T follicular helper cell (primary cell): ENCODE measurements at places on chromosomes 13 and 19.

DNA sequence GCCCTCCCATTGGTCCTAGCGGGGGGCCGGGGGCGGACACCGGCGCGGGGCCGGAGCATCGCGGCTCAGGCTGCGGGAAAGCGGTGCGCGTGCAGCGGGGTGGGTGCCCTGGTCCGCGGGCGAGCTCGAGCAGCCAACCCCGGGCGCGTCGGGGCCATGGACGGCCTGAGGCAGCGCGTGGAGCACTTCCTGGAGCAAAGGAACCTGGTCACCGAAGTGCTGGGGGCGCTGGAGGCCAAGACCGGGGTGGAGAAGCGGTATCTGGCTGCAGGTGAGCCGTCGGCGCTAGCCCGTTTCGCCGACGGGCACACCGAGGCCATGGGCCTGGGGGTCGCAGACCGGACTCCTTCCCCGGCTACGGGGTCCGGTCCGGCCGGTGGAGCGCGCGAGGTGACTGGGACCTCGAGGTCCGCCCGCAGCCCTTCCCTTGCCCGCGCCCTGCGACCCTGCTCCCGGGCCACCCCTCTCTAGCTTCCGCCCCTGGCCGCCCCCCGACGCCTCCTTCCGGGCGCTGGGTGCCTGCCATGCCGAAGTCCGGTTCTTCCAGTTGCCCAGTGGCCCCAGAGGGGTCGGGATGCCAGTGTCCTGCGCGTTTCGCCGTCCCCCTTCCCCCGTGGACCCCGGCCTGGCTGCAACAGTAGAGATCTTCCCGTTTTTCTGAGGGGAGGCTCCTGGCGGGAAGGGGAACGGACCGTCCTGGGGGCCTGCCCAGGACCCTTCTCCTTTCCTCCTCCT lies at the start of gene REEP6:
TSS of gene REEP6 (plus strand) at position 68 of the 735 bp plus-strand sequence. CDS start at position 157, 89 bp downstream.
- DNase-seq, result no peak

DNA sequence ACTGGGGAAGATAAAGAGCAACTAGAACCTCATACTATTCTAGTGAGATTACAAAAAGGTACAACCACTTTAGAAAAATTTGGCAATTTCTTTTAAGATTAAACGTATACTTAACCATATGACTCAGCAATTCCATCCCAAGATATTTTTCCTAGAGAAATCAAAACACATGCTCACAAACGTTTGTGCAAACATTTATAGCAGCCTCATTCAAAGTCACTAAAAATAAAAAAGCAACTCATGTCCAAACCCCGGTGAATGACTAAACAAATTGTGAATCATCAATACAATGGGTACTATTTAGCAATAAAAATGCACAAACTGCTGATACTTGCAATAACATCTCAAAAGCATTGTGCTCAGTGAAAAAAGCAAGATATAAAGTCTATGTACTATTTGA lies 121.5 kb downstream of the FRY start:
- no peak for DNase-seq

DNA sequence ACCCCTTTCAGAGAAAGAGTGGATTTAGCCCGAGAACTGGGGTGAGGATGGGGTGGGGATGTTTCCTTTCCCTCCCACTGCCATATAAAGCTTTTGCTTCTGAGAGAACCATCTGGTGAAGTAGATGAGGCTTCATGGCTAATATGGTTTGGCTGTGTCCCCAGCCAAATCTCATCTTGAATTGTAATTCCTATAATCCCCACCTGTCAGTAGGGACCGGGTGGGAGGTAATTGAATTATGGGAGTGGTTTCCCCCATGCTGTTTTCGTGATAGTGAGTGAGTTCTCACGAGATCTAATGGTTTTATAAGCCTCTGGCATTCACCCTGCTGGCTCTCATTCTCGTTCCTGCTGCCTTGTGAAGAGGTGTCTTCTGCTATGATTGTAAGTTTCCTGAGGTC lies 270.9 kb downstream of the LMO7 start:
- no peak for DNase-seq

DNA sequence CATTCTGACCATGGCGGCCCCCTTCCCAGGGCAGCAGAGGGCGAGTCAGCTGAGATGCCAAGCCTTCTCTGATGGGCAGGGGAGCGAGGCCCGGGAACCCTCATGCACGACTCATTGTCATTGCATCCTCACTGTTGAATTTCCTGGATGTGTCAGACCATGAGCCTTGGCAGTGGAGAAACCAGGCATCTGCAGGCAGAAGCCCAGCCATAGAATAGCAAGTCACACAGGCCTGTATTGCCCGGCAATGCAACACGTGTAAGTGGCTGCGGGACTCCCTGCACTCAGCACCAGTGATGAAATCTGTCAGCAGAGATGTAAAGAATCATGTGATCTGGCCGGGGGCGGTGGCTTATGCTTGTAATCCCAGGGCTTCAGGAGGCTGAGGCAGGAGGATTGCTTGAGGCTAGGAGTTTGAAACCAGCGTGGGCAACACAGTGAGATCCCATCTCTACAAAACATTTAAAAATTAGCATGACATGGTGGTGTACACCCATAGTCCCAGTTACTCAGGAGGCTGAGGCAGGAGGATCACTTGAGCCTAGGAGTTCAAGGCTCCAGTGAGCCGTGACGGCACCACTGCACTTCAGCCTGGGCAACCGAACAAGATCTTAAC lies 199.7 kb downstream of the KATNAL1 start:
- no peak for DNase-seq

- DNase-seq, result no peak
Measured at GRCh38 chr13:78036841-78037240, 118.2 kb upstream of the EDNRB start.
